ENCODE measurements at places on chromosomes 16 and 17.

GRCh38 chr16:17411263-17411662, 59.5 kb downstream of the XYLT1 start:
- no peak for DNase-seq

- DNase-seq, result no peak
These were observed 30.7 kb upstream of the GSE1 start for GRCh38 chr16:85582229-85582991.

DNA sequence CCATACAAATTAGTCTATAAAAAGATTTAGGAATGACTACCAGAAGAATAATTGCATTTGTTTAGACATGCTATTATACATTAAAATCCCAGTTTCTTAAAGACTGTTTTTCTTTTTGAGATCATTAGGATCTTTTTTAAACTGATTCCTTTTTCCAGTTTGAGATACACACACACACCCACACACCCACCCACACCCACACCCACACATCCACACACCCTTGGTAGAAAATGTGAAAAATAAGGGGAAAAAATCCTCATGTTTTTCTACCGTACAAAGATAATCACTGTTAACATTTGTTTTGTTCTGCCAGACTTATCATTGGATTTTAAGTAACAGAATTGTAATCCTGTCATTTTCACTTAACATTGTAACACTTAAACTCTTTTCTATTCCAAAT, 27.1 kb upstream of the ABCC11 start:
- DNase-seq, result no peak

DNA sequence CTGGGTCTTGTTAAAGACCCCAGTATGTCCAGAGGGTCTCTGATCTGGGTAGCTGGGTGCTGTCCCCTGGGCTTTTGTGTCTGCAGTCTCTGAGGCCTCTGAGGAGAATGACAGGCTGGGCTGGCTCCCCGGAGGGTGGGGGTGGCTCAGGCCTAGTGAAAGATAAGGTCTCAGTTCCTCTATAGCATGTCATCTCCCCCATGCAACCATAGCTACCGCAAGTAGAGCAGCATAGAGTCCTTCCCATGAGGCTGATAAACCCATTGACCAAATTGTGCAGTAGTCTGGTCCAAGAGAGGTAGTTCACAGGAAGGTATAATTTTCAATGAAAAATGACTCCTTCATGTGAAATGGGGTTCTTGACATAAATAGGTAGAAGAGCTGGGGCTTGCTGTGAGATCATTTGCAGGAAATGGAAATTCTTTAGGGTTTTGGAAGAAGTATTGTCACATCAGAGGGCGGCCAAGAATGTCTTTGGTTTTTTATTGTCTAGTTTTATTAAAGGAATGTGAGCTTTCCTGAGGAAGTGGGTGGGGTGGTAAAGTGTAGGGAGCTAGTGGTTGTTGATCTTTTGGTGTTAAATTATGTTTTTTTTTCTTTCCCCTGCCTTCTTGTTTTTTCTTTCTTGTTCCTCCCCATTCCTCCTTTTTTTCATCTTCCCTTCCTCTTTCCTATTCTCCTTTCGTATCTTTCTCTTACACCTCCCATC, 21.0 kb downstream of the SLC7A6OS start:
- DNase-seq, result no peak

DNA sequence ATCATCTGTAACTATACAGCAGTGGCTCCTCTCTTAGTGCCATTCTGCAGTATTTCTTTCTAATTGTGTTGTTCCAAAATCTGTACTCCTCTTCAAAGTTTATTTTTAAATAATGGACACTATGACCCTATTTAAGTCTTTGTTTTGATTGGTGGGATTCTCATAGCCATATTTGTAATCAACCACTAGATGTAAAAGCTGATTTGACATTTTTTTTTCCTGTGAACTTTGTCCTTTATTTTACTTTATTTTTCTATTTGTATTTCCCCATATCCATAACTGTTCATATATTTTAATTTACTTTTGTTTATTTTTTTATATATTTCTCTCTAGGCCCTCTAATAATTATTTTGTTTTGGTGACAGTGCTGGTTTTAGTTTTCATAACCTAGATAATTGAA, 544.4 kb downstream of the KCNJ2 start:
- no peak for DNase-seq

GRCh38 chr16:57773019-57773418, 29.3 kb downstream of the KIFC3 start:
- no peak for DNase-seq

DNA sequence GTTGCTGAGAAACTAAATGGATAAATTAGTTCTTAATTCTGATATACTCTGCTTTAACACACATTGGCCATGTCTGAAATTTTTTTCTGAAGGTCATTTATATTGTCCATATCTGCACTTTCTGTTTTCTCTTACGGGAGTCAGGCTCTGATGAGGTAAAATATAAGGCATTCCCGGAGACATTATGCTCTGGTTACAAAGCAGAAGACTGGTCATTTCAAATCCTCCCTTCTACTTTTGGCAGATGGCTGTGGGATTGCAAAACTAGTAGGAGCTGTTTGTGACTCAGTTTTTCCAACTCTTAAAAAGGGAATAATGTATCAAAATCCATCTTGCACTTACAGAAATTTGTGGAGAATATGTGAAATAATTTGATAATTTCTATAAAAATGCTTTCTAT, 92.2 kb upstream of the CPHXL start:
- DNase-seq, result no peak

GRCh38 chr16:68915589-68915988, 72.3 kb downstream of the TANGO6 start:
- no peak for DNase-seq

DNA sequence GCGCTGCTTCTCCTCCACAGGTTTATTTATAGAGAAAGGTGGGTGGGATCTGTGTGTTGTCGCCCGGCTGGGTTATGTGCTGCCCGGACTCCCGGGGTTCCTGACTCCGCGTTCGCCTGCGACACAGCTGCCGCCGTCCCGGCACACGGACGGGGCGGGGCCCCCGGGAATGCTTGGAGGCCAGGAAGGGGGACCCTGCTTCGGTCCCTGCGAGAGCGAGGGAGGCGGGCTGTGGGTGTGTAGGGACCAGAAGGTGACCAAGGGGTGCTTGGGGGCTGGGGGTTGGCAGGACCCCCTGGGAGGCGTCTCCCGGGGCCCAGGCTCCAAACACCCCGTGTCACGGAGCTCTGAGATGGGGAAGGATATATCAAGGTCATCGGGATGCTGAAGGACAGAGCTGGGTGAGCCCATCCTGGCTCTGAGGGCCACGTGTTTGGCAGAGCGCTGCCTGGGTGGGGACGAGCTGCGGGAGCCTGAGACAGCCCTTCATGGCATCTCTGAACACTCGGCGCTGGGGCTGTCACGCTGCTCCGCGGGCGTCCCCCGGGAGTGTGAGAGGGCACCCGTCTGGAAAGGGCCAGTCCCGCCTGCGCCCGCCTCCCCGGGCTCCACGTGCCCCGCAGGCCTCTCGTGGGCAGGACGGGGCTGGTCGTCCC, 4.2 kb downstream of the CACNA1H start:
- no peak for DNase-seq

- no peak for DNase-seq
These were observed 83.8 kb downstream of the FOXL1 start for GRCh38 chr16:86662195-86662594.

- no peak for DNase-seq
These were observed 14.0 kb upstream of the COTL1 start for GRCh38 chr16:84631886-84632285.

DNA sequence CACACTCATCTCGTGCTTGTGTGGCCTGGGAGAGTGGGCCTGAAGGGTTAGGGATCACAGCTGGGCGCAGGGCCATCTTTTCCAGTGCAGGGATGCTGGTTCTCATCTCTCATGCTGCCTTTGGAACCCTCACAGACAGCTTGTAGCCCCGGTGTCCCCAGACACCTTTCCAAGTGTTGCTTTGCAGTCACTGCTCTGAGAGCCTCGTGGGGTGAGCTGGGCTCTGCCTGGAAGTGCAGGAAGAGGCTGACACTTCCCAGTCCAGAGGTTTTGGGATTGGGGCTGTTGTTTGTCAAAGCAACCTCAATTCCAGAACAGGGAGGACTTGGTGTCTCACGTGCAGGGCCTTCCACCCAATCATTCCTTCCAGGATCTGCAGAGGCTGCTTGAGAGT, 28.2 kb downstream of the TBX4 start:
- no peak for DNase-seq

DNA sequence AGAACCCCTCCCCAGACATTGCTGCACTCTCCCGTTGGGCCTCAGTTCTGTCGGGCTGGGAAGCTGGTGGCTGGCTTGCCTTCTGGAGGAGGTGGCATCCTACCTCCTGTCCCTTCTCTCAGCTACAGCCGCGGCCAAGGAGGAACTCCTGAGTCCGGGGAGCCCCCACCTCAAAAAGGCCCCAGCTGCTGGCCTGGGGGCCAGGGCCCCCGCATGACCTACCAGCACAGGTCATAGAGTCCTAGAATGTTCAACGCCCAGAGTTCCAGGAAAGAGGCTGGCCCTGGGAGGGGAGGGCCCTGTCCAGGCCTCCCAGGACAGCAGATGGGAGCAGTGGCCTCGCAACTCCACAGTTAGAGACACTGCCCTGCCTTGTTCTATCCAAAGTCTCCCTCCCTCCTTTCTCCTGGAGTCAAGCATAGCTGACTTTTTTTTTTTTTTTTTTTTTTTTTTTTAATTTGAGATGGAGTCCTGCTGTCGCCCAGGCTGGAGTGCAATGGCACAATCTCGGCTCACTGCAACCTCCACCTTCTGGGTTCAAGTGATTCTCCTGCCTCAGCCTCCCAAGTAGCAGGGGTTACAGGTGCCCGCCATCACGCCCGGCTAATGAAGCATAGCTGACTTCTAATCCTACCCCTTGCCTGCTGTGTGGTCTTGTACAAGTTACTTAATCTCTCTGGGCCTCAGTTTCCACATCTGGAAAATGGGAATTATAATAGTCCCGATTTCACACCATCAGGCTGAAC, 7.1 kb downstream of the CARHSP1 start:
- DNase-seq, result no peak

GRCh38 chr16:30377050-30377811, 2.6 kb downstream of the MYL11 start:
- DNase-seq, result no peak
